ENCODE measurements at places on chromosomes 11 and 22. TPM values are rescaled to one million over a fixed set of nuclear protein-coding genes. Genes with fewer than 3 reads are reported as not detected.
A peak's percentile ranks its signal among the peaks of the same experiment; 100 is the strongest.

DNA sequence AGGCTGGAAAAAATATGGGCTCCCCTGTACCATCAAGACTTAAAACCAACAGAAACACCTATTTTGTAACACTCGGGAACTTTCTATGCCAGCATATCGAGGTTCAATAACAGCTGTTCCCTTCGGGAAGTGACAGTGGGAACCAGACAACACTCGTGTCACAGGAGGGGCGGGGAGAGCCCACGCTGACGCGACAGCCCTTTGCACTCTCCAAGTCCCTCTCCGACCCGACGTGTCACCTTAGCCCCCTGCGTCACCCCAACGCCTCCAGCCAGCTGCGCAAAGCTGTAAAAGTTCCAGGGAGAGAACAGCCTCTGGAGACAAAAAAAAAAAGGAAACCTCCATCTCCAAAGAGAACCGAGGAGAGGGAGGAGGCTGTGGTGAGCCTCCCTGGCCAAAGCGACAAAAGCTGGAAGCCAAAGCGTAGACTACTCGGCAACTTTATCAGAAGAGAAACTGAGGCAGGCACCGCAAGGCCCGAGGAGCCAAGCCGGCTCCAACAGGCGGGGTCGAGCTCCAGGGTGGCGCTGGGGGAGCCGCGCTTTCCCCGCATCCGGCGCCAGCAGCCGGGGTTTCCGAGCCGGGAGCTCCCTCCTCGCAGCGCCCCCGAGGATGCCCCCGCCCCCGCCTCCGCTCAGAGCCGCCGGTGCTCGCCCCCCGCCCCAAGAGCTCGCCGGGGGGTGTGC, 751 bp downstream of the ARFGAP3 start:
- H3K27ac ChIP-seq = peak overlapping the region; percentile 71
- H3K4me3 ChIP-seq = peak overlapping the region; percentile 69
- DNase-seq = no peak
- H3K36me3 ChIP-seq = no peaks in the 10 kb centered on the region
- H3K4me1 ChIP-seq = peaks cover 12% of the 10 kb centered on the region
- H3K27me3 ChIP-seq = no peaks in the 10 kb centered on the region

DNA sequence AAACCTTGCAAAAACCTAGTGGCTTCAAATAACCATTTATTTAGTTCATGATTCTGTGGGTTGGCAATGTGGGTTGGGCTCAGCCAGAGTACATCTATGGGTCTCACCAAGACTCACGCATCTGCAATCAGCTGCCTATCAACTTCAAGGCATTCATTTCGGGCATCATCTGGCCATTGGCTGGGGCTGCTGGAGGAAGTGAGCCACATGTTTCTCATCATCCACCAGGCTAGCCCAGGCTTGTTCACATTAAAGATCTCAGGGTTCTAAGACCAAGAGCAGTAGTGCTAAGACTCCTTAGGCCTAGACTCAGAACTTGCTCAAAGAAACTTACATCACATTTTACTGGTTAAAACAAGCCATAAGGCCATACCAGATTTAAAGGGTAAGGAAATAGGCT, 478.9 kb upstream of the ARHGAP42 start:
- H3K27ac ChIP-seq = no peak overlapping the region
- no peak for DNase-seq
- H3K4me3 ChIP-seq = no peak overlapping the region
- no peaks in the 10 kb centered on the region for H3K4me1 ChIP-seq

DNA sequence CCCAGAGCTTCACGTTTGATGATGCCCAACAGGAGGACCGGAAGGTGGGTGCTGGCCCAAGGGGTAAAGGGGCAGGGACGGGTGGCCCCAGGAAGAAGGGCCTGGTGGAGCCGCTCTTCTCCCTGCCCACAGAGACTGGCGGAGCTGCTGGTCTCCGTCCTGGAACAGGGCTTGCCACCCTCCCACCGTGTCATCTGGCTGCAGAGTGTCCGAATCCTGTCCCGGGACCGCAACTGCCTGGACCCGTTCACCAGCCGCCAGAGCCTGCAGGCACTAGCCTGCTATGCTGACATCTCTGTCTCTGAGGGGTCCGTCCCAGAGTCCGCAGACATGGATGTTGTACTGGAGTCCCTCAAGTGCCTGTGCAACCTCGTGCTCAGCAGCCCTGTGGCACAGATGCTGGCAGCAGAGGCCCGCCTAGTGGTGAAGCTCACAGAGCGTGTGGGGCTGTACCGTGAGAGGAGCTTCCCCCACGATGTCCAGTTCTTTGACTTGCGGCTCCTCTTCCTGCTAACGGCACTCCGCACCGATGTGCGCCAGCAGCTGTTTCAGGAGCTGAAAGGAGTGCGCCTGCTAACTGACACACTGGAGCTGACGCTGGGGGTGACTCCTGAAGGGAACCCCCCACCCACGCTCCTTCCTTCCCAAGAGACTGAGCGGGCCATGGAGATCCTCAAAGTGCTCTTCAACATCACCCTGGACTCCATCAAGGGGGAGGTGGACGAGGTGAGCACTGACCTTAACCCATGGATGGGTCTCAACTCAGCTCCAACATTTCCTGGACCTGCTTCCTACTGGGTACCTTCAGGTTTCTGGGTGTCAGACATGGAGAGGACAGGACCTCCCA, 2.0 kb downstream of the RIC8A start:
- H3K4me3 ChIP-seq = peak overlapping the region; percentile 76
- peaks cover 24% of the 10 kb centered on the region for H3K4me1 ChIP-seq
- DNase-seq = no peak
- H3K36me3 ChIP-seq = peaks cover 63% of the 10 kb centered on the region

DNA sequence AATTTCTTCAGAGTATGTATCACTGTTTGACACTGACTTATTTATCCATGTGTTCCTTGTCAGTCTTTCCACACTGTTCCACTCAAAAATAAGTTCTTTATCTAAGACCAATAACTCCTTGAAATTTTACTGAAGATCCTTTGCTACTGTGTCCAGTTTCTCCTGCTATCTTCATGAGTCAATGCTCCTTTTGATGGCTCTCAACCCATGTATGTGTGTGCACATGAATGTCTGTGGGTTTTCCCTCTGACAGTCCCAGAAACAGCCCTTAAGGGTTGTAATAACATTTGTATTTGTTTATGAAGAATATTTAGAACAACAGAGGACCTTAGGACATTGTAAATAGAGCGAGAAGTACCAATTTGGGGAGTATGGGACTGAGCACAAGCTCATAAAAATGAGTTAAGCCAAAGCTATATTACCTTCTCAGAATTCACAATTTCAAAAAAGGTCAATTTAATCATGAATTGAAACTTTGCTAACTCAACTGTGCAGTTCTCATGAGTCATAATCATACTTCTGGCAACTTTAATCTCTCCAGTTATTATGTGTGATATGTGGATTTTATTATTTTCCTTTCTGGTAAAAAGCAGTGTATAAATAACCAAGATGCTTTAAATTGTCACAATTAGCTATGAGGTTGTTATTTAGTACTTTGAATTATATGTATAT, 533.6 kb downstream of the CNTN5 start:
- no peak for DNase-seq
- no peaks in the 10 kb centered on the region for H3K27me3 ChIP-seq
- no peak overlapping the region for H3K4me3 ChIP-seq
- no peaks in the 10 kb centered on the region for H3K4me1 ChIP-seq

The ANGPTL5 gene
- total RNA-seq = not detected

DNA sequence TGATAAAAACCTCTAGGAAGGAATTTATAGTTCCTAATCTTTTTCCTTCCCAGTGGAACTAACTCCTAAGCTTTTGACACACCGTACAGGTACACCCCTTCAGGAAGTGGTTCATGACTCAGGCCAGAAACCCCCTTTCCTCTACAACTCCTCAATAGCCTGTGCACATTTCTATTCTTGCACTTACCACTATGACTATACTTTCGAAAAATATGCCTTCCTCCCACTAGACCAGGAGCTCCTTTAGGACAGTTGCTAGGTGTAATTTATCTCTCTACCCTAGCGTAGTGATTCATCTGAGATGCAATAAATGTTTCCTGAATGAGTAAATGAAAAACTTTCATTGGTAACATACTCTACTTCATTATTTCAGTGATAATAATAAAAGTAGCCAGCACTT, 14.5 kb downstream of the MAP6 start:
- H3K36me3 ChIP-seq = no peaks in the 10 kb centered on the region
- no peak overlapping the region for H3K4me3 ChIP-seq
- H3K27me3 ChIP-seq = no peaks in the 10 kb centered on the region
- DNase-seq = no peak
- H3K4me1 ChIP-seq = no peaks in the 10 kb centered on the region
- no peak overlapping the region for H3K27ac ChIP-seq

The CD44 gene
- 742 TPM for total RNA-seq

- H3K4me1 ChIP-seq = peaks cover 25% of the 10 kb centered on the region
- no peaks in the 10 kb centered on the region for H3K36me3 ChIP-seq
- H3K27ac ChIP-seq = no peak overlapping the region
- H3K4me3 ChIP-seq = no peak overlapping the region
- no peaks in the 10 kb centered on the region for H3K27me3 ChIP-seq
- no peak for DNase-seq
These were observed 44.4 kb downstream of the ARHGAP42 start for GRCh38 chr11:100731471-100731870.

All from HCT116 (cell line).